ENCODE measurements at places on chromosomes 1 and 21. TPM values are rescaled to one million over a fixed set of nuclear protein-coding genes. Genes with fewer than 3 reads are reported as not detected.
A peak's percentile ranks its signal among the peaks of the same experiment; 100 is the strongest.

The NBPF14 gene
- 14.8 TPM for total RNA-seq

The RPTN gene
- not detected for total RNA-seq

The RIMS3 gene
- total RNA-seq, result 2.7 TPM

The DDAH1 gene
- 0.11 TPM for total RNA-seq

The S100A3 gene
- not detected for total RNA-seq

- DNase-seq, result no peak
Observed at GRCh38 chr1:208369045-208369444, 124.9 kb upstream of the PLXNA2 start.

- no peak for DNase-seq
Observed at GRCh38 chr1:185533596-185533995, 200.6 kb upstream of the HMCN1 start.

DNA sequence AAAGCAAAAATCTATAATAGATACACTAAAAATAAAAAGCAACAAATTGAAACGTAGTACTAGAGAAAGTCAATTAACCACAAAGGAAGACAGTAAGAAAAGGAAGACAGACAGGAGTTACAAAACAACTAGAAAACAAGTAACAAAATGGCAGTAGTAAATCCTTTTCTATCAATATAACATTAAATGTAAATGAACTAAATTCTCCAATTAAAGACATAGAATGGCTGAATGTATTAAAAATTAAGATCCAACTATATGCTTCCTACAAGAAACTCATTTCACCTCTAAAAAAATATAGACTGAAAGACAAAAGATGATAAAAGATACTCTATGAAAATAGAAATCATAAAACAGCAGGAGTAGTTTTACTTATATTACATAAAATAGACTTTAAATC is 79.1 kb downstream of the CTH start:
- no peak for DNase-seq

GRCh38 chr1:193113258-193113991 is 8.2 kb upstream of the GLRX2 start:
- DNase-seq, result no peak

GRCh38 chr1:208445758-208446203 is 201.6 kb upstream of the PLXNA2 start:
- no peak for DNase-seq

GRCh38 chr21:44804762-44805161 is 3.1 kb upstream of the UBE2G2 start:
- DNase-seq, result no peak

DNA sequence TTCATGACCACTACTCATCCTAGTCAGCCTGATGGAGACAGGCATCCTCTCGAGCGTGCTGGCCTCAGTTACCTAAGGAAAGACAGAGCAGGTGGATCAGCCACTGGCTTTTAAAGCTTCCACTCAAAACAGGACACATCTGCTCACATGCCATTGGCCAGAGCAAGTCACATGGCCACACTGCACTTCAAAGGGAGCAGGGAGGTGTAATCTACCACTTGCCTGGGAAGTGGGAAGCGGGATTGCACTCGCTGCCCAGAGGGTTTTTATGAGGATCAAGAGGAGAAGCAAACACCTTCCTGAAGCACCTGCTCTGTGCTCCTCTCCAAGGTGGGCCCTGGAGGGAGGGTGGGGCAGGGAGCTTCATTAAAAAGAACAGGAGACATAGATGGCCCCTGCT is 108.0 kb downstream of the TAS1R2 start:
- DNase-seq, result no peak

- peak; percentile 83 for DNase-seq
Observed at GRCh38 chr1:165827268-165828102, at the start of gene UCK2. Gene UCK2 (plus strand): TSS chr1:165827614. CDS start chr1:165827834, 220 bp downstream.

DNA sequence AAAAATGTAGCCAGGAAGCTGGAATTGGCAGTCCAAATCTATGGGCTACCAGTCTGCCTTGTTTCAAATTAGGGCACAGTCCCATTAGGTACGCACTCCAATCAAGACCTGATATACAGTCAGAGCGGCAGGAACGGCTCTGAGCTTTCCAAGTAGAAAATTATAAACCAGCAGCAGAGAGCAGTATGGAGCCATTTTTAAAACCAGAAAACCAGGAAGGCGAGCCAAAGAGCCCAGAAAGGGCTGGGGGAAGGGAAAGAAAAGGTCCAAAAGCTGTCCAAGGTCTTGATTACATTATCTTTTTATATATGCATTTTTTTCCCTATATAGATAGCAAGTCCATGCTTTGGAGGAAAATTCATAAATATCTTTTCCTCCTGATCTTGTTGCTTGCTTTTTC is 719.0 kb downstream of the RWDD3 start:
- no peak for DNase-seq
